Fibroblast of skin of left quadriceps (primary cell): ENCODE measurements at places on chromosomes 12 and 14.
A peak's percentile ranks its signal among the peaks of the same experiment; 100 is the strongest.

GRCh38 chr12:19572920-19573558, 133.7 kb downstream of the AEBP2 start:
- DNase-seq, result peak; percentile 31

GRCh38 chr14:93734086-93734822, 54.0 kb downstream of the PRIMA1 start:
- no peak for DNase-seq

- no peak for DNase-seq
Measured at GRCh38 chr12:99099786-99100185, 454.7 kb downstream of the APAF1 start.

- DNase-seq, result no peak
Measured at GRCh38 chr12:53182903-53183302, 2.2 kb upstream of the CSAD start.
